ENCODE measurements at places on chromosomes 2 and 18. TPM values are rescaled to one million over a fixed set of nuclear protein-coding genes. Genes with fewer than 3 reads are reported as not detected.

- no peak for DNase-seq
Observed at GRCh38 chr18:60347526-60348045, 25.0 kb downstream of the MC4R start.

DNA sequence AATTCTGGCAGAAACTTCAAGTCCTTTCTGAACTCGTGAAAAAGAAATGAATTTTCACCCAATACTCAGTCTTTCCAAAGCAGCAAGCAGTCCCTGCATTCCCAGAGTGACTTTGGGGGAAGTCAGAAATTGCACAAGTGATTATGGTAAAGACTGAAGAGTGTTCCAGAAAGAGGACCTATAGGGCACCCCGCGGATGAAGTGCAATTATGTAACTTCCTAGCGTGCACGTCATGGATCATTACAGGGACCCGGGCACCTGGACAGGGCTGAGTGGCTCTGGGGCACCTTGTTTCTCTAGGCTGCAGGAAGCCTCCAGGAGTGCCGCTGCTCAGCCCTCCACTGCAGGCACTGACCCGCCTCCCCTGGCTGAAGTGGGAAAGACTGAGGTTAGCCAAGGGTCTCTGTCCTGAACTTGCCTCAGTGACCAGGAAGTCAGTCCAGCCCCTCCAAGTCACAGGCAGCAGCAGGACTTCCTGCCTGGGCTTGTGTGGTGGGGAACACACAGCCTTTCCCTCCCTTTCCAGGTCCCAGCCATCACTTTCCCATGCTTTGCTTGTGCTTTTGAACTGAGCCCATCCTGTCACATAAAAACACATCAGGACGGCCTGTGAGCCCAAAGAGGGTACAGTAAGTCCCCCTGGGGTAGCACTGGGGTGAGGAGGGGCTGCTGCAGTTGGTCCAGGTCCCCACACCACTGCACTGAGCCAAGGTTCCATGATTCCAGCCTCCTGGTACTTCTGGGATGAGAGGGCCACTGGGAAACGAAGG, 19.8 kb downstream of the TMEM185B start:
- peak; percentile 77 for DNase-seq

The LIMS3 gene
- total RNA-seq = 2.2 TPM

DNA sequence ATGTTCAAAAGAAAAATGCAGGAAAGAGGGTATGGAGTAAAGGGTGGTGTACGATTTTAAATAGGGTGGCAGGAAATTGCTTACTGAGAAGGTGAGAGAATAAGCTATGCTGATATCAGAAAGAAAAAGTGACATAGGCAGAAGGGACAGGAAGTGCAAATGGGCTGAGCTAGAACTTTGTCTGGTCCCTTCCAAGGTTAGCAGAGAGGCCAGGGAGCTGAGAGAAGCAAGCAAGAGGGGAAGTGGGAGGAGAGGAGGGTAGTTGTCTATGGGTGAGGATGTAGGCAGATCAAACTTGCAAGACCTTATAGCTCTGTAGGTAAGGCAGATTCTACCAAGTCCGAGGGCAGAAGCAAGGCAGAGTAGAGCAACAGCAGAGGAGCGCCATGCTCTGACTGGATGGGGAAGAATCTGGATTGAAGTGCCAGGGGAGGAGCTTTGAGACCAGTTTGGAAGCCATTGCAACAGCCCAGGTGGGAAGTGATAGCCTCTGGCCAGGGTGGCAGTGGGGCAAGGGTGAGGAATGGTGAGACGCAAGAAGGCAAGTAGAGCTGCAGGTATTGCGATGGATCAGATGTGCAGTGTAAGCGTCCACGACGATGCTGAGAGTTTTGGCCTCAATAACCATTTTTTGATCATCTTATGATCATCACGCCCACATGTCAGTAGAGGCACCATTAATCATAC, 134.4 kb upstream of the APCDD1 start:
- no peak for DNase-seq

DNA sequence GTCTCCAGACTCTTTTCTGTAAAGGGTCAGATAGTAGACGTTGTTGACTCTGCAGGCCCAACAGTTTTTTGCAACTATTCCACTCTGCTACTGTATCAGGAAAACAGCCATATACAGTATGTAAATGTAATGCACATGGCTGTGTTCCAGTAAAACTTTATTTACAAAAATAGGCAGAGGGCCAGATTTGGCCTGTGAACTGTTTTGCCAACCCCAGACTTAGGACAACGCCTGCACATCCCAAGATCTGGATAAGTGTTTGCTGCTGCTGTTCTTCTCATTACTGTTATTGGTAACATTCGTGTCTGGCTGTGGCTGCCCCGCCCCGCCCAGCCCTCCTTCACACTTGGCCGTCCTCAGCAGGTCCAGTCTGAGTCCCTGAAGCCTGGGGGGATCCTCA, 94.6 kb upstream of the MCFD2 start:
- DNase-seq = no peak

DNA sequence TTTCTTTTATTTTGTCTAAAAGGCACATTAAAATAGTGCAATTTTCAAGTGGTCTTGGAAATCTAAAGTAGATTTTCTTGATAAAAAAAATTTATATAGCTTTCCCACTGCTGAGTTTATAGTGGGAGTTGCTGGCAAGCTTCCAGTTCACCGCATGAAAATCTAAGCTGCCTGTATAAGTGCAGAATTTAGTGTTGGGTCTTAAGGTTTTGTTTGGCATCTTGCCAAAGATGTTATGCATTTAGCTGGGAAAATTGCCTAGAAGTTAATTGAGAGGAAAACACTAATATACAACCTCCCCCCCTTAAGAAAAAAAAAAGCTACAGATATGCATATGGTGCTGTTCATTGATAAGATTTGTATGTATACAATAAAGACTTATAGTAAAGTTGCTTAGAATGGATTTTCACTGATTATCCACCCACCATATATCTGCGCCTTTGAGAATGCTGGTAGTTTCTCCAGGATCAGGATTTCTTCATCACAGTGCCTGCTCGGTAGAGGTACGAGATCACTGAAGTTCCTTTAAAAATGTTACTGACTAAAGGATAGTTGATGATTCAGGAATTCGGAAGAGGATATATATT, 803.2 kb upstream of the POU3F3 start:
- no peak for DNase-seq

DNA sequence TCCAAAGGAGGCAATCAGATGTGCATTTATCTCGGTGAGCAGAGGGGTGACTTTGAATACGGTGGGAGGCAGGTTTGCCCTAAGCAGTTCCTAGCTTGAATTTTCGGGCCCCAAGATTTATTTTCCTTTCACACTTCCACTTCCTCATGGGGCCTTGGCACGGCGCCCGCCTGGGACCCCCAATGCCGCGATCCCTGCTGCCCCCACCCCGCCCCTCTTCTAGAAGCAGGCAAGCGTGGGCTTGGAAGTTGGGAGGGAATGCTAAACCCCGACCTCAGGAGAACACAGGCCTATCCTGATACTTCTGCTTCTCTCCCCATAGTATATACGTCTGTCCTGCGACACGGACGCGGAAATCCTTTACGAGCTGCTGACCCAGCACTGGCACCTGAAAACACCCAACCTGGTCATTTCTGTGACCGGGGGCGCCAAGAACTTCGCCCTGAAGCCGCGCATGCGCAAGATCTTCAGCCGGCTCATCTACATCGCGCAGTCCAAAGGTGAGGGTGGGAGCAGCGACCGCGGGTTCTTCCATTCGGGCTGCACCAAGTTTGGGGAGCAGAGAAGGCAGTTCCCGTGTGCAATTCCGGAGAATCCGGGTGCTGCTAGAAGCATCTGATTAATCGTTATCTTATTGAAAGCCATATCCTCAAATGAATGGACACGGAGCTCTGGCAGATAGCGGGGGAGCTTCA, 21.6 kb downstream of the TRPM8 start:
- DNase-seq = no peak

The ABCG8 gene
- not detected for total RNA-seq

GRCh38 chr2:71786291-71787107, 333.1 kb downstream of the DYSF start:
- DNase-seq = peak; percentile 81

DNA sequence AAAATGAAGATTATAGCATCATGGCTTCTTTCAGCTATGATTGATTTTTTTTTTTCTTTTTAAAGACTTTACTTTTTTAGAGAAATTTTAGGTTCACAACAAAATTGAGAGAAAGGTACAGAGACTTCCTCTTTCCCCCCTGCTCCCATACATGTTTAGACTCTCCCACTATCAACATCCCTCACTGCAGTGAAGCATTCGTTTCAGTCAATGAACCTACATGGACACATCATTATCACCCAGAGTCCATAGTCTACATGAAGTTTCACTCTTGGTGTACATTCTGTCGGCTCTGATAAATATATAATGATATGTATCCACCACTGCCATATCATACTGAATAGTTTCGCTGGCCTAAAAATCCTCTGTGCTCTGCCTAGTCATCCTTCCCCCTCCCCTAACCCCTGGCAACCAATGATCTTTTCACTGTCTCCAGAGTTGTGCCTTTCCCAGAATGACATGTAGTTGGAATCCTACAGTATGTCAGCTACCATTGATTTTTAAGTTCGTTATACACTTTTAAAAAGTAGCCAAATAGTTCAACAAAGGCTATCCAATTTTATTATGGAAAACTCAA, 86.8 kb downstream of the GPD2 start:
- DNase-seq = no peak

GRCh38 chr2:222566229-222566628, 89.7 kb downstream of the FARSB start:
- no peak for DNase-seq

The ANKRD30BL gene
- total RNA-seq = 1.2 TPM

The COL3A1 gene
- total RNA-seq = 123 TPM

DNA sequence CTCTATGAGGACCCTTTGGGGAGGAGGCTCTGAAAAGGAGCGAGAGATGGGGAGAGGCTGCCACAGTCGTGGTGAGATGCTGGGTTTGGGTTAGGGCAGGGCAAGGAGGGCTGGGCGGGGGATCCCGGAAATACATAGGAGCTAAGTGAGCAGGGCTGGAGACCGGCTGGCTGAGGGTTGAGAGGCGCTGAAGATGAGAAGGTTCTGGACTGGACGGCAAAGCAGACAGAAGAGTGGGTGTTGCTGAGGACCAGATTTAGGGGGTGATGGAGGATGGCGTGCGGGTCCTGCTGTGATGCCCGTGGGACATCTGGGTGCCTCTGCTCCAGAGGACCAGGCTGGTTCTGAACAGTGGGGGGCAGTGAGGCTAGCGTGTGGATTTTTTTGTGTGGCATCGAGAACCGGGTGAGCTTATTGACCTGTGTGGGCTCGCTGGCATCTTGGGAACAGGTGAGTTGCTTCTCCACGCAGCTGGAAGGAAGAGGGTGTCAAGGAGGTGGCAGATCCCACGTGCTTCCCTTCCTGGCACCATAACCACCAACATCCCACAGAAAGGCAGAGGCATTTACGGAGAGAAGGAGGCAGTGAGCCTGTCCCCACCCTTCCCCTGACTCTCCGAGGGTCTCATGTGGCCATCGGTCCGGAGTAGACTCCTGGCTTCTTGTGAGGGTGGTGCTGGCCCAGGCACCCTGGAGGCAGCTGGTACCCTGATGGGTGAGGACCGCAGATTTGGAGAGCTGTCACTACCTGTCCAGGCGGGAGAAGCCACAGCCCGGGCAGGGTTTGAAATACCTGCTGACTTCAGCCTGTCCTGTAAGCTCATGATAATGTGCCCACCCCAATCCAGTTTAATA, 70.3 kb downstream of the ASB1 start:
- peak; percentile 79 for DNase-seq

GRCh38 chr2:42928692-42929545, 136.5 kb upstream of the HAAO start:
- DNase-seq = no peak

The SNTG2 gene
- 11.8 TPM for total RNA-seq

The SLC19A3 gene
- total RNA-seq = 7.4 TPM

DNA sequence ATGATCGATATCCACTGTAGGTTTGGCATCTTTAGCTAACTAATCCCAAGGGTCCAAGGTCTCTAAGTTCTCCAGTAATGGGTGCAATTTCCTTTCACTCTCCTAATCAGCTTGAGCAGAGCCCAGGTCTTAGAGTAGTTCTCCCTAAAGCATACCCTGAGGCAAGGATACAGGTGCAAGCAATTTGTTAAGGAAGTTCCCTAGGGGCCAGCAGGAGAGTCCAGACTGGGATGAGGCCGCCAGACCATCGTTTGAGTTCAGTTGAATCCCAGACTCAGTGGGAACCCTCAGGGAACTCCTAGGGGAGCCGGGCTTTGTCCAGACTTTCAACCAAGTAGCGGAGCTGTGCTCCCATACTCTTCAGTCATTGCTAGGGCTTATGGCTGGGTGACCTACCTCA, 835.4 kb upstream of the CDH2 start:
- no peak for DNase-seq

The PDCD1 gene
- 3.9 TPM for total RNA-seq

All from vagina (tissue), 2 donors.